ENCODE measurements at places on chromosomes 3 and 15.

GRCh38 chr3:39038165-39038564 is 13.6 kb downstream of the SCN11A start:
- DNase-seq: no peak

DNA sequence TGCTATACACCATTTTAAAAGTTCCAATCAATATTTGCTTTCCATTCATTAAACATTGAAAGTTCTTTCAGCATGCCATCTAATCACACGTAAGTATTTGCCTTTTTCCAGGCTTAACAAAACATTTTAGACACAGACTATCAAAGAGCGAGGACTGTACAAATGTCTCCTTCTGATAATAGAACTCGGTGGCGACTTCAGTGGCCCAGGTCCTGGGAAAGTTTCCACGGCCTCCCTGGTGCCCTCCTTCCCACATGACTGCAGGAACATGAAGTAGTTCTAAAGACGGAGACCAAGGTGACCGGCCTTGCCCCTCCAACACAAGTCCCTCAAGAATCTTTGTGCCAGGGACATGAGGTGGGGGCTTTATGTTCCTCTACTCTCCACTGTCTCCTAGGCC is 174.6 kb upstream of the KBTBD8 start:
- no peak for DNase-seq

DNA sequence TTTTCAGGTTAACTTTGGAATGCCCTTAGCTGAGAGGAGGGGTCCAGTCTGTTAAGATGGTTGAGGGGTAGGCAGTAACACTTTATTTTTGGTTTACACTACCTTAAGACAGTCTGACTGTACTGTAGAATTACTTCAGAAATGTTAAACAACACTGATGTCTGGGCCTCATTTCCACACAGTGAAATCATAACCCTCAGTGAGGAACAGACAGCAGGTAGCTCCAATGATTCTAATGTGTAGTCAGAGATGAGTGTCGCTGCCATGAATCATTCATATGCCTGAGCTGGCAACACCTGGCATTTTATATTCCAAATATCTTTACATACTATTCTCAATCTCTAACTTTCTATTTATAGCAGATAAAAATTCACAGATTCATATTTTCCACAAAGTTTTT is 37.3 kb upstream of the POU1F1 start:
- no peak for DNase-seq

DNA sequence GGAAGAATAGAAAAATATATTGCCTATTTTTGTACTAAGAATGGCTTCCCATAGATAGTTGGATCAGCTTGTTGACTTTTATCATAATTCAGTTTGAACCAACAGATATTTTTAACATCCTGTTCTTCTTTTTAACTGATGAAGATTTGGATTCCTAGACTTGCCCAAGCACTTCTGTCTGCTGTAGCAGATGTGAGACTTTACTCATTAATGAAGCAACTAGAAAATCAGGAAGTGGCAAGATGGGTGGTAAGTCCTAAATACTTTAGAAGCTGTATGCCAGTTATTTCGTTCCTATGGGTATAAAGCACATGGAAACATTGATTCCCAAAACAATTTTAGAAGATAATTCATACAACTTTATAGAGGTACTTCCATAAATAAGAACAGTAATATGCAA is 8.4 kb downstream of the PIGB start:
- no peak for DNase-seq

DNA sequence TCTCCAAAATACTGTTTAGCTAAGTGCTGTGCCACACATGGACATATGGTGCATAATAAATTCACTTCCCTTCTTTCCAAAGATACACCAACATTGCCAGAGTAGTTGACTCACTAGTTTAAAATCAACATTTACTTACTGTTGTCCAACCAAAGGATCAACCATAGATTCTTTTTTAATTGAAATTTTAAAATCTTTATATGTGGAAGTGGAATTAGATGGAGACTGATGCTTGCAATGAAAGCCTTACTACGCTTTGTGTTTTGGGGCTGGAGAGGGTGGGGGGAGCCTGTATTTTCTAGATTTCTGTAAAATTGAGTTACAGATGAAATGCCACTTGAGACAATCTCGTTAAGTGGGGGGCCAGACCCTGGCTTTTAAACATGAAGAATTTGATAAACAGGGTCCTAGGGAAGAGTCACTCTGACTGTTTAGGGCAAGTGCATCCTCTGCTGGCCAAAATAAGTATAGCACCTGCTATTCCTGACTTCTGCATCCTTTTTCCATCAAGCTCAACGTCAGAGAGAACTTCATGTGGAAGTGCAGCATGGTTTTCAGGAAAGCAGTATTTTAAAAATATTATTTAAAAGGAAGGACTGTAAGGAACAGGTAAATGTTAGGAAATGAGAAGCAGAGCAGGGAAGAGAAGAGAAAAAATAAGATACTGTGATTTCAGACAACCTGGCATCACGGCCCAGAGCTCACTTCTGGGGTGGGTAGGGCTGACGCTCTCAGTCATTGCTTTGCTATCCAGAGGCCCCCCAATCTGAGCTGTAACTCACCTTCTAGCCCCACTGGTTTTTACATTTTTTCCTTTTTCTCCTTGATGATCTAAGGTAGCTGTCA is 76.7 kb downstream of the BOC start:
- no peak for DNase-seq

DNA sequence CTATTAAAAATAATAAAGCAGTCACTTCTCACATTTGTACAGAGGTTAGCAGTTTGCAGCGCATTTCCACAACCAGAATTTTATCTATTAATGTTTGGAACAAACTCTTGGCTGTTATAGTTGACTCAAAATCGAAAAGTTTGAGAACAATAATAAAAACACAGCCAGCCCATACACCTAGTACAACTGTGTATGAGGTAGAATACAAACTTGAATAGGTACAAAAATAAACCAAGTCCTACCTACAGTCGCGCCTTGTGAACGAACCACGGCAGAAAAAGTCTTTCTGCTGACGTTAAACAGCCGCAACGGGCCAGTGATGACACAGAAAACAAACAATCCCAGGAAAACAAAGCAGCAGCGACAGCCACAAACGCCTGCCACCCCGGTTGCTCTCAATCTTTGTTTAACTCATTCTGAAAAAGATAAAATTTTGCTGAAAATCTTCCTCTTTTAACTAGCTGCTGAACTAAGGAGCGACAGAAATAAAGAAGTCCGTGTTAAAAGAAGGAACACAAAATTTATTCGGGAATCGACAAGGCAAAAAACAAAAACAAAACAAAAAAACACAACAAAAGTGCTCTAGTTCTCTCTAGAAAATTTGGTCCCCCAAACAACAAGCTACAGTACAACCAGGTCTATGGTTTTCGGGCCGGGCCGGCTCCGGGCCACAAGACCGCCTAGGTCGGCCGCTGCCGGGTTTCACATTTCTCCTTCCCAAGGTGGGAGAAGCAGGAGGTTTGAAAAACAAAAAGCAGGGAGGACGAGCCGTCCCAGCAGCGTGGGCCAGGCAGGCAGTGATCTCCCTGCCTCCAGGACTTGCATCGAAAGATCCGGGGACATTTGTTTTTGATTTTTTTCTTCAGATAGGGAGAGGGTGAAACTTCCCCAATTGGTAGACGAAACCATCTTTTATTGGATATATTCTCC is 2.9 kb downstream of the FOXL2 start:
- DNase-seq: no peak
